ENCODE measurements at places on chromosomes 3 and 15. TPM values are rescaled to one million over a fixed set of nuclear protein-coding genes. Genes with fewer than 3 reads are reported as not detected.

Gene RARRES1
- total RNA-seq = 10.0 TPM

Gene PARL
- total RNA-seq = 58.3 TPM

Gene PARP3
- total RNA-seq = 9.8 TPM

Gene GHSR
- not detected for total RNA-seq

Gene CFAP20DC
- not detected for total RNA-seq

Gene UCN2
- total RNA-seq = not detected

Gene FBN1
- total RNA-seq = 84.9 TPM

Gene MKRN3
- total RNA-seq = 0.43 TPM

Gene LINS1
- total RNA-seq = 8.8 TPM

DNA sequence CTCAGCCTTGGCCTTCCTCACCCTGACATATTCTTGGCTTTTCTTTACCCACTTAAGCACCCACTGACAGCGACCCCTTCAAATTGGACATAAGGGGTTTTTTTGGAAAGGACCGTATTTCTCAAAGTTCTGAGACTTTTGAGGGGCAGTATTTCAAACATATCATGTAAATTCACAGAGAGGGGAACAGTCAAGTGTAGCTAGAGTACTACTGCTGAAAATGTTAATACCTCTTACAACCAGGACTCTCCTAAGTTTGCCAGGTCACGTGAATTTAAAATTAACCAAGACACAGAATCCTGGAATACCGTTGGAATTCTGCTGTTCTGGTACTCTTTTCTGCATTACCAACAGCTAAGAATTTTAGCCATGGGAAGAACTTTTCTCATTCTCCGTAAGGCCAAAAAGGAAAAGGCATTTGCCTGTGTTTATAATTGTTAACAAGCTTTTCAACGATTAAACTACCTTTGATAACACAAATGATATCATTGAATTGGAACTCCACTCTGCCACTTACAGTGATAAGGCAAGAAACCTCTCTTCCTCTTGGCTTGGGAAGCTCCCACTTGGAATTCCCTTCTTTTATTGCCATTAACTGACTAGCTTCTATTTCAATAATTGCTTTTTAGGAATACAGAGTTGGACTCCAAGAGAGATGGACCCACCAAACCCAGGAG, 597 bp upstream of the GBE1 start:
- H3K27ac ChIP-seq = peak overlapping the region; percentile 99
- H3K36me3 ChIP-seq = peaks cover 13% of the 10 kb centered on the region
- H3K4me3 ChIP-seq = peak overlapping the region; percentile 78
- no peak for DNase-seq

DNA sequence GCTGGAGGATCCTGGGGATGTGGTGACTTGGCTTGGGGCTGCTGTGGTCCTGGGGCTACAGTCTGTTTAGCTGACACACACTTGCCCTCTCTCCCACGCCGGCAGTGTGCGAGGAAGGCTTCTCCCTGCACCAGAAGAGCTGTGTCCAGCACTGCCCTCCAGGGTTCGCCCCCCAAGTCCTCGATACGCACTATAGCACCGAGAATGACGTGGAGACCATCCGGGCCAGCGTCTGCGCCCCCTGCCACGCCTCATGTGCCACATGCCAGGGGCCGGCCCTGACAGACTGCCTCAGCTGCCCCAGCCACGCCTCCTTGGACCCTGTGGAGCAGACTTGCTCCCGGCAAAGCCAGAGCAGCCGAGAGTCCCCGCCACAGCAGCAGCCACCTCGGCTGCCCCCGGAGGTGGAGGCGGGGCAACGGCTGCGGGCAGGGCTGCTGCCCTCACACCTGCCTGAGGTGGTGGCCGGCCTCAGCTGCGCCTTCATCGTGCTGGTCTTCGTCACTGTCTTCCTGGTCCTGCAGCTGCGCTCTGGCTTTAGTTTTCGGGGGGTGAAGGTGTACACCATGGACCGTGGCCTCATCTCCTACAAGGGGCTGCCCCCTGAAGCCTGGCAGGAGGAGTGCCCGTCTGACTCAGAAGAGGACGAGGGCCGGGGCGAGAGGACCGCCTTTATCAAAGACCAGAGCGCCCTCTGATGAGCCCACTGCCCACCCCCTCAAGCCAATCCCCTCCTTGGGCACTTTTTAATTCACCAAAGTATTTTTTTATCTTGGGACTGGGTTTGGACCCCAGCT, 2.9 kb upstream of the FES start:
- H3K4me3 ChIP-seq = no peak overlapping the region
- H3K27me3 ChIP-seq = no peaks in the 10 kb centered on the region
- DNase-seq = no peak
- peaks cover 37% of the 10 kb centered on the region for H3K4me1 ChIP-seq
- no peak overlapping the region for H3K27ac ChIP-seq
- H3K36me3 ChIP-seq = peaks cover 59% of the 10 kb centered on the region

DNA sequence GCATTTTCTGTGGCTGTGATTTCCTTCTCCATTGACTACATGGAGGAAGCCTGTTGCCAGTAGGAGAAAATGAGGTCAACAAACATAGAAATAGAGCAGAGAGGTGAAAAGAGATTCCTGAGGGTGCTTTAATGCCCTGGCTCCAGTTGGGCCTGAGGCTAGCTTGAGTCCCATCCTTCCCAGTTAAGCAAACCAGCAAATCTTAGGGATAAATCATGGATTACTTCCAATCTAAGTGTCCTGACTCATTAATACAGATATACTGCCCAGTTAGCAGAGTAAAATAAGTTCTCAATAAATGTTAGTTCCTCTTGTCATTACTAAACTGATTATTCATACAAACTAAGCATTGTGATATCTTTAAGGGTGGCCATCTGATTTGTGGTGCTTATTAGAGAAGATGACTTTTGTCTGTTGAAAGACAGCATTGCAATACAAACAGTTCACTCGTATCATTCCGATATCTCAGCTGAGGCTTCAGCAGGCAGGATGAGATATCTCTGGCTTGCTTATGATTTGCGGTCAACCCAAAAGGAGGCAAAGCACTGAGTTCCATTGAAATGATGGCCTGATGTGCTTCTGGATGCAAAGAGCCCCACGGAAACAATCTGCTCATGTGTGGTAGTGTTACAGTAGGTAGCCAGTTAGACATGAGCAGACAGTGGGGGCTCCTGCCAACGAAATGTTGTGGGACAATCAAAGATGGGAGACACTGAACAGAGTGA, 6.6 kb upstream of the STARD5 start:
- no peak for DNase-seq
- no peaks in the 10 kb centered on the region for H3K36me3 ChIP-seq
- H3K27ac ChIP-seq = no peak overlapping the region
- H3K27me3 ChIP-seq = no peaks in the 10 kb centered on the region

GRCh38 chr3:185071287-185071800, 81.5 kb downstream of the C3orf70 start:
- H3K36me3 ChIP-seq = no peaks in the 10 kb centered on the region
- no peaks in the 10 kb centered on the region for H3K27me3 ChIP-seq
- no peak overlapping the region for H3K27ac ChIP-seq
- no peaks in the 10 kb centered on the region for H3K4me1 ChIP-seq
- DNase-seq = no peak

- H3K4me1 ChIP-seq = no peaks in the 10 kb centered on the region
- no peak overlapping the region for H3K4me3 ChIP-seq
- no peak for DNase-seq
- no peak overlapping the region for H3K27ac ChIP-seq
- H3K36me3 ChIP-seq = no peaks in the 10 kb centered on the region
These were observed 142.7 kb upstream of the DPPA4 start for GRCh38 chr3:109480014-109480413.

GRCh38 chr15:100060276-100060926, 281.4 kb downstream of the ADAMTS17 start:
- H3K27ac ChIP-seq = peak overlapping the region; percentile 33
- H3K27me3 ChIP-seq = no peaks in the 10 kb centered on the region
- no peaks in the 10 kb centered on the region for H3K36me3 ChIP-seq
- H3K4me1 ChIP-seq = peaks cover 19% of the 10 kb centered on the region

DNA sequence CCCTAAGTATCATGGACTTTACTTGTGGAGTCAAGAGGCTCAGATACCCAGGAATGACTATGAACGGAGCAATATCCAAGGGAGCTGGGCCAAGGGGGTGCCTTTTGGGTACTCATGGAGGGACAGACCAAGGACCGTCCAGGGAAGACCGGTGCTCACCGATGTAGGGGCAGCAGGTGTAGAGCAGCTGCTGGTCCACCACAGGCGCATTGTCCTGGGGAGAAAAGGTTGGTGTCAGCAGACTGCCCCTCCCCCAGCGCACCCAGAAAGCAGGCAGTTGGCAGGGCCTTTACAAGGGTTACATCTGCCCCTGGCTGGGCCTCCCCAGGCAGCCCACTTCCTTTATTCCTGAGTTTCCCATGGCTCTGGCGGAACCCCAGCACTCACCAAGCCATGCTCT, 7.5 kb downstream of the CDAN1 start:
- no peak overlapping the region for H3K4me3 ChIP-seq
- no peaks in the 10 kb centered on the region for H3K27me3 ChIP-seq
- DNase-seq = no peak

- peak overlapping the region; percentile 73 for H3K4me3 ChIP-seq
- peaks cover 43% of the 10 kb centered on the region for H3K36me3 ChIP-seq
- peaks cover 46% of the 10 kb centered on the region for H3K4me1 ChIP-seq
- DNase-seq = peak; percentile 65
- peak overlapping the region; percentile 95 for H3K27ac ChIP-seq
- no peaks in the 10 kb centered on the region for H3K27me3 ChIP-seq
These were observed 603 bp downstream of the EIF1B start for GRCh38 chr3:40309925-40310695.

- no peak for DNase-seq
- no peaks in the 10 kb centered on the region for H3K36me3 ChIP-seq
- no peaks in the 10 kb centered on the region for H3K27me3 ChIP-seq
- H3K4me1 ChIP-seq = no peaks in the 10 kb centered on the region
- no peak overlapping the region for H3K4me3 ChIP-seq
These were observed 57.1 kb downstream of the SHQ1 start for GRCh38 chr3:72791161-72791560.

- no peaks in the 10 kb centered on the region for H3K27me3 ChIP-seq
- peak; percentile 83 for DNase-seq
- peak within 1 kb of the TSS; percentile 99 for H3K27ac ChIP-seq
- H3K4me1 ChIP-seq = no peaks in the 10 kb centered on the region
- peaks cover 12% of the 10 kb centered on the region for H3K36me3 ChIP-seq
These were observed at the start of gene NR2C2 for GRCh38 chr3:14947100-14947885. Gene NR2C2 (plus strand): TSS chr3:14947583. CDS start chr3:15003915, 56,332 bp downstream.

- DNase-seq = no peak
- no peak overlapping the region for H3K4me3 ChIP-seq
- no peak overlapping the region for H3K27ac ChIP-seq
- H3K36me3 ChIP-seq = no peaks in the 10 kb centered on the region
- H3K4me1 ChIP-seq = no peaks in the 10 kb centered on the region
These were observed 65.3 kb downstream of the IGF2BP2 start for GRCh38 chr3:185759512-185759911.

DNA sequence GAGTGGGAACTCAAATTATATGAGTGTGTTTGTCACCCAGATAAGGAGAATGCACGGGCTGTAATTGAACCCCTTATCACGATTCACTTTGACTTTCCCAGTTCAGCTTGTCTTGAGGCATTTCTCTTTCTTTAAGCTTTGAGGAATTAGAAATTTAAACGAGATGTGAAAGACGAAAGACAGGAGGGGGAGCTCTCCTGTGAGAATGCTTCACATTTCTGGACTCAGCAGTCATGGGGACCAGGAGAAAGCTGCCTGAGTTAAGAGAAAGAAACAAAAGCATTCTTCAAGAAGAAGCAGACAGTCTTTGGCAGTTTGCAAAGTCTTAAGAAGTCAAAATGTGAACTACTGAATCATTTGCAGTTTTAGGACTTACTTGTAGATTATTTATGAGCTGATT, 205.6 kb downstream of the NECTIN3 start:
- H3K36me3 ChIP-seq = no peaks in the 10 kb centered on the region
- H3K4me3 ChIP-seq = no peak overlapping the region
- no peak for DNase-seq
- H3K27me3 ChIP-seq = no peaks in the 10 kb centered on the region
- H3K4me1 ChIP-seq = no peaks in the 10 kb centered on the region
- H3K27ac ChIP-seq = no peak overlapping the region

DNA sequence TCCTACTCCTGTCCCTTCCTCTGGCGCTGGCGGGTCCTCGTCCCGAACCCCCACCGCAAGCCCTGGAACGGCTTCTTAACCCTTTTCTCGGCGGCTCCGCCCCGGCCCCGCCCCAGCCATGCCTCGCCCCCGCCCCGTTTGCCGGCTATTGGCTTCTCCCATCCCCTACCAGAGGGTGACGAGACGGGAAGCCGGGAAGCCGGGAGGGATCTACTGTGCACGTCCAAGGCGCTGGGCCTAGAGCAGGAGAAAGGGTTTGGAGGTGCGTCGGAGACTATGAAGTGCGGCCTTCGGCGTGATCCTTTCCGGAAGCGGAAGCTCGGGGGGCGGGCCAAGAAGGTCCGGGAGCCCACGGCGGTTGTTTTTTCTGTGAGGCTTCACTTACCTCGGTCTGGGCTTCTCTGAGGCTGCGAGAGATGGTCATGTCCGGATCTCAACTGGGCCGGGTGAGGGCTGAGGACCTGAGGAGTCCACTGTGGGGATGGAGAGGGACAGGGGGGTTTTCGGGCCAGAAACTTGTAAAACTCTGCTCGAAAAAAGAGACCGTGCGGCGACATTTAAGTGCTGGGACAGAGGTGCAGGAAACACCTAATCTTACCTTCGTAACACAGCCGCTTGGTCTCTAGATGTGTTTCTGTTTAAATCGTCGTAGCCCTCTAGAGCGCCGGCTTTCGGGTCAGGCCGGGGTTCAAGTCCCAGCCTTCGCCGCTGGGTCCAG, 21.4 kb downstream of the ROPN1B start:
- no peaks in the 10 kb centered on the region for H3K36me3 ChIP-seq
- peak overlapping the region; percentile 66 for H3K4me3 ChIP-seq
- DNase-seq = peak; percentile 92
- no peaks in the 10 kb centered on the region for H3K27me3 ChIP-seq

DNA sequence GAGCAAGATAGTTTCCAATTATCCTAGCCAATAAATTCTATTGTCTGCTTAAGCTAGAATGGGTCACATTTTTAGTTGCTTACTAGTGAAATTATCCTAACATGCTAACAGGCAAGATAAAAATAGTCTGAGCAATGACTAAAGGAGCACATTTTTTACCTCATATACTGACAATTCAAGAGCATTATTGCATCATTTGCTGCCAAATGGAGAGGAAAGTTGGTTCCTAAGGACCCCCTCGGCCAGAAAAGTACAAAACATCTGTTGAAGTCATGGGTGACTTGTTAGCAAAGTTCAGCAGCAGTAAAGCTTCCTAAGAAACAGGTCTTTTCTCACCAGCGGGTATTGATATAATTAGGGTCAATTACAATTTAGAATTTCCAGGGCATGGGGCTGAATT, 1001.0 kb downstream of the FHIT start:
- no peaks in the 10 kb centered on the region for H3K36me3 ChIP-seq
- H3K27ac ChIP-seq = no peak overlapping the region
- H3K4me1 ChIP-seq = no peaks in the 10 kb centered on the region
- no peak overlapping the region for H3K4me3 ChIP-seq
- no peak for DNase-seq

DNA sequence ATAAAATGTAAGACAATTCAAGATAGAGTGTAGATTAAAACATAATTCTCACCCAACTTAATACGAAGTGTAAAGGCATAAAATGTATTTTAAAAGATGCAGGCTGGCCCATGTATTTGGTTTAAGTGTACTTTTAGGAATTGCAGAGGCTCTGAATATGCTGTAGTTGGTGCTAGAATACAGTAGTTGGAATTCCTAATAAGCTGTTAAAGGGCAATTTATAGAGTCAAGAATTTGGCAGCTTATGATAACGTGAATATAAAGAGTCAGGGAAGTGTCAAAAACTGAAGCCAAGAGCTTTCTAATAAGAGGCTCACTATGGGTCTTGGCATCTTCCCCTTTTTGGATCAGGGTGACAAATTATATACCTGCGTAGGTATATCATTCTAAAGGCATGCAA, 36.5 kb downstream of the ADAMTS9 start:
- H3K36me3 ChIP-seq = peaks cover 35% of the 10 kb centered on the region
- DNase-seq = no peak
- H3K27ac ChIP-seq = no peak overlapping the region
- no peak overlapping the region for H3K4me3 ChIP-seq
- H3K4me1 ChIP-seq = no peaks in the 10 kb centered on the region

All from right atrium auricular region (tissue), 2 donors.